NCI-H460 (cell line): ENCODE measurements at places on chromosomes 16 and 17. TPM values are rescaled to one million over a fixed set of nuclear protein-coding genes. Genes with fewer than 3 reads are reported as not detected.

GRCh38 chr17:50426472-50426782, 409 bp downstream of the ACSF2 start:
- DNase-seq, result no peak

DNA sequence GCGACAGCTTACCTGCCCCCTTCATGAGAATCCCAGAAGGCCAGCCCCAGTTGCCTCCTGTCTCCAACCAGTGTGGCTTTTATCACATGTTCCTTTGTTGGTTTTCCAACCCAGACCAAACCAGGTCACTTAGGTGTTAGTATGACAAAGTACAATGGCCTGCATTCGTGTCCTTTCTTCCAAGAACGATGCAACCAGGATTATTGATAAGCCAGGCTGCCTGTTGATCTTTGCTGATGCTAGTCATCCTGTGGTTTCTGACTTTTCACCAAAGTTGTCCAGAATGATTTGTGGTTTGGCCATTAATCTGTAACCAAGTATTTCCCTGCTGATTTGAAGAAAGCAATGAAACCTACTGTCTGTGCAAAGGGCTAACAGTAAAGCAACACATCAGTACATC, 191.4 kb downstream of the CYLD start:
- DNase-seq, result no peak

- no peak for DNase-seq
Observed at GRCh38 chr16:10982465-10983150, 38.2 kb downstream of the CLEC16A start.

- DNase-seq, result no peak
Observed at GRCh38 chr16:13148836-13149235, 247.4 kb downstream of the SHISA9 start.

- DNase-seq, result no peak
Observed at GRCh38 chr16:27551036-27551435, 1.1 kb downstream of the KATNIP start.

DNA sequence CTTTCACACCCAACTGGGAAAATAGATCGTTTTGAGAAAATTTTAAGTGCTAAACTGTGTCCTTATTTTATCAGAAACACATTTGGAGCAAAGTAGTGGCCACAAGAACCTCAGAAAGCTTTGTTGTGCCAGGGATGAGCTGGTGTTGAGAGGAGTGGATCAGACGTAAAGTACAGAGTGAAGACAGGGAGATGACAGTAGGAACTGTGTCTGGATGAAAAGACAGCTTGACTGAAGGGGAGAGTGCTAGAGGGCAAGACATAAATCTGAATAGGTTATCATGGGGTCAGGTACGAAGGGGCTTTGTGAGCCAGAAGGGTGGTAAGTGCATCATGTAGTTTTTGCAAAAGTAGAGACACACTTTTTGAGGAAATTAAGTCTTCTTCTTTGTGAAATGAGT, 39.3 kb upstream of the CARMIL2 start:
- DNase-seq, result no peak

- no peak for DNase-seq
Observed at GRCh38 chr17:31416503-31416923, 25.0 kb downstream of the RAB11FIP4 start.

Gene WNT3
- 5.8 and 7.0 TPM in 2 replicates for total RNA-seq

Gene HAP1
- total RNA-seq, result 0.69 and 0.94 TPM in 2 replicates
